Activated CD4-positive, alpha-beta T cell treated with anti-CD3 and anti-CD28 coated beads, Interleukin-2, Interleukin-4, amounts not matched to agents 100 ng/mL and 50 ng/mL, durations not matched to agents 16 hours and 8 hours (primary cell): ENCODE measurements at places on chromosomes 16 and 17.

- peak; percentile 15 for DNase-seq
These were observed 456.2 kb upstream of the DYNLRB2 start for GRCh38 chr16:80084614-80085013.

DNA sequence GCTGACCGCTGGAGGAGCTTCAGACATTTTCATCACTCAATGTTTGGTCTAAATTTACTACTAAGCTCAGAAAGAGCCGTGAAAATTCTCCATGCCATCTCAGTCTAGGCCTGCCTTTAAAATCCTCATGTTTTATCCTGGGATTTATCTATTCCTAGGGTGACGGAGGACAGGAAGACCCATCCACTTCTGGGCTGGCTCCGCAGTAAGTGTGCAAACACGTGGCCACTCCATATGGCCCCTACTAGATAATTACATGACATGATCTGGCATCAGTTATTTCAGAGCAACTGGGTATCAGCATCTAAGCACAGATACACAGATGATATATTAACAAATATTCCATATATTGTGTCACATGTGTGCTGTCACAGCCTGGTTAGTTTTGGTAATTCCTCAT is 77.8 kb upstream of the HS3ST4 start:
- no peak for DNase-seq

- no peak for DNase-seq
These were observed 175.3 kb upstream of the FAM20A start for GRCh38 chr17:68776451-68776850.

- no peak for DNase-seq
These were observed 6.9 kb downstream of the KCNJ16 start for GRCh38 chr17:70081885-70082284.
